Amniotic stem cell (primary cell): ENCODE measurements at places on chromosomes 16 and 17.

DNA sequence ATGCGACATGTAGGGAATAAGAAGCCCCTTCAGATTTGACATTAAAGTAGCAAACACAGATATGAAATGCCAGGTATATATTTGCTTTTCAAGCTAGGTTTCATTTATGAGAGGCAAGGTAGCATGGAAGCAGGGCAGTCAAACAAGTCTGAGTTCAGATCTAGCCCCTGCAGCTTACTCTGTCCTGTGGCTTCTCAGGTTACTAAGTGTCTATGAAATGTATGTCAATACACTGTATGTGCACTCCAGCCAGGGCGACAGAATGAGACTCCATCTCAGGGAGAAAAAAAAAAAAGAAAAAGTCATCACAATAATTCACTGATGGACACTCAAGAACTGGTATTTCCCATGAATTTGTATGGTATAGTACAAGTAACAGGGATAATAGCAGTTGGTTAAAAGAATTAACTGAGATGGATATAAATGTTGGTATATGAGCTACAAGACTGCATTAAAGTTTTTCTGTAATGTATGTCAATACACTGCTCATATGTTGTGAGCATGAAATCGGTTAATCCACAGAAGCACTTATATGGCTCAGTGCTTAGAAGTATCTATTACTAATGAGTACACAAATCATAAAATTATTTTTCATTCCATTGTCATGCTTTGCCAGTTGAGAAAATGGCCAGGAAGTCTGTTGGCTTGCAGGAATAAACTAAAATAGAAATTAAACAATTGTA is 2.9 kb upstream of the WSB1 start:
- no peak for DNase-seq

- DNase-seq = no peak
Measured at GRCh38 chr17:49963626-49964302, 5.2 kb upstream of the DLX4 start.

- no peak for DNase-seq
Measured at GRCh38 chr16:21994856-21995465, 6.0 kb downstream of the PDZD9 start.

DNA sequence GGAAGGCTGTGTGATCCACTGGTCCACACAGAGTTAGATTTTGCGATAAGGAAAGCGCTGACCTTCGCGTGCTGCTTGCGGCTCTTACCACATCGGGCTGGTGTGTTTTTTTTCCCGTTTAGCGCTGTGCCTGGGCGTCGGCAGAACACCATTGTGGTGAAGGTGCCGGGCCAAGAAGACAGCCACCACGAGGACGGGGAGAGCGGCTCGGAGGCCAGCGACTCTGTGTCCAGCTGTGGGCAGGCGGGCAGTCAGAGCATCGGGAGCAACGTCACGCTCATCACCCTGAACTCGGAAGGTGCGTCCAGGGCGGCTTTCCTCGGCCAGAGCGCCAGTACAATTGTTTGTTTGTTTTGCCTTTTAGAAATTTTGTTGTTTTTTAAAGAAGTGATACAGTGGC is 54.7 kb downstream of the BANP start:
- DNase-seq = no peak

- DNase-seq = no peak
Measured at GRCh38 chr16:87801679-87802259, 36.0 kb upstream of the KLHDC4 start.

DNA sequence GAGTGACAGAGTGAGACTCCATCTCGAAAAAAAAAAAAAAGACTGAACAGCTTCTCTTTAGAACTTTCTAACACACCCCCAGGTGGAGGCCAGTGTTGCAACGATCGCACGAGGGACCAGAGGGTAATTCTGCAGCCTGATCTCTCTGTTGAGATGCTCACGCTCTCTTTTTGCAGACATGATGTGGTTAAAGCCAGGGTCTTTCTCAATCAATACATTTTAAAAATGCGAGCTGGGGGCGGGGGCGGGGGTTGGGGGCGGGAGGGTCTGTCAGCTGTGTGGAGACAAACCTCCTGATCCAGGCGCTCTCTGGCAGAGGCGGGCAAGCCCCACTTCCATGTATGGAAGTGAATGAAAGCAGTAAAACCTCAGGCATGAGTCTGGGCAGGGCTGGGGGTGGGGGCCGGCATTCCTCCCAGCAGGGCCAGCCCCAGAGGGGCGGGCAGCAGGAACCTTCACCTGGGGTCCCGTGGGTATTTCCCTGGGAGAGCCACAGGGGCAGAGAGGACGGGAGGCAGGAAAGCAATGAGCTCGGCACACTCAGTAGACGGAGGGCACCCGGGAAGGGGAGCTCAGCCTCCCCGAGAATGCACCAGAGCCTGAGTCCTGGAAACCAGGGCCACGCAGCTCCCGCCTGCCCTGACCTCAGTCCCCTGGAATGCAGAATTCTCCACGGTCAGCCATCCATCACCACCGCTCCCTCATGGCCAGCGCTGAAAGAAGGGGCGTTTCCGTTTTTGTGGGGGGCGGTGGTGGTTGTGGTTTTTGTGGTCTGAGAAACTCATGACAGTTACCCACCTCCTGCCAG is 28.0 kb downstream of the NXN start:
- DNase-seq = peak; percentile 81

DNA sequence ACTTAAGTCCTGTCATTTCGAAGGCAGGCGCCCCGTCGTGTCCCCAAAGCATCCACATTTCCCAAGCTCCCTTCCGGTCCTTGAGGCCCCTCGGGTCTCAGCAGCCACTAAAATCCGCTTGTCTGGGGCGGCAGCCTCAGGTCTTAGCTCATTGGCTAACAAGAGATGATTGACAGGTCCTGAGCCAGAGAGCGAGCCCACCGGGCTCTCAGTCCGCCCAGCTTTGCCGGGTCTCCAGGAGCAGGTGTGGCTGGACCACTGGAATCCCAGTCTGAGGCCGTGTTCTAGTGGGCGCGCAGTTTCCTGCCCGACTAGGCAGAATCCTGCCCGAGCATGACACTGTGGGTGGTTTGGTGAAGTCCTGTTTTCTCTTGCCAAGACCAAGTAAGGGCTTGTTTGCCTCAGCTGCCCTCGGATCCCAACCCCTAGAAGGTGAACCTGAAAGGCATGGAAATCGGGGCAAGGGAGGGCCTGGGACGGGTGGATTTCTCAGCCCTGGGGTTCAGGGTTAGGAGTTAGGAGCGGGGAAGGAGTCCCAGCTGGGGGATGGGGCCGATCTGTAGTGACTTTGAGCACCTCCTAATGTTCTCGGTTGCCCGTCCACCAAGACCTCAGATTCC is 42.8 kb downstream of the MRC2 start:
- no peak for DNase-seq

GRCh38 chr17:15910791-15911190 is 34.1 kb upstream of the ADORA2B start:
- no peak for DNase-seq

DNA sequence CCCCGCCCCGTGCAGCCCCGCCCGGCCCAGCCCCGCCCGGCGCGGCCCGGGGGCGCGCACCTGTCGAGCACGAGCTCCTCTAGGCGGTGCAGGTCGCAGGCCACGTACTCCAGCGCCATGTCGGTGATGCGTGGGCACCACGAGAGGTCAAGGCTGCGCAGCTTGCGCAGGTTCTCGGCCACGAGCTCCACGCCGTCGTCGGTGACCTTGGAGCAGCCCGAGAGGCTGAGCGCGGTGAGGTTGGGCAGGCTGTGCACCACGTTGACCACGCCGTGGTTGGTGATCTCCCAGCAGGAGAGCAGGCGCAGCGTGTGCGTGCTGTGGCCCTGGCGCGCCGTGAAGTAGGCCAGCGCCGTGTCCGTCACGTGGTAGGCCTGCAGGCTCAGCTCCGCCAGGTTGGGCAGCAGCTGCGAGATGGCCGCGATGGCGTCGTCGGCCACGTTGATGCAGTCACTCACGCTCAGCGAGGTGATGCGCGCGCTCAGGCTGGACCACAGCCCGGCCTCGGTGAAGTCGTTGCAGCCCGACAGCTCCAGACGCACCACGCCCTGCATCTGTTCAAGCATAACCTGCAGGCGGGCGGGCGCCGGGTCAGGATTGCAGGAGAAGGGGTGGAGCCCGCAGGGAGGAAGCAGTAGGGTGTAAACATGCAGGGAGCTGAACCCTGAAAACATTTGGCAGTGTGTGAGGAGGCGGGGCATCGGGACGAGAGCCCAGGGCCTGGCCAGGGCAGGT is 5.3 kb upstream of the WDR24 start:
- no peak for DNase-seq

DNA sequence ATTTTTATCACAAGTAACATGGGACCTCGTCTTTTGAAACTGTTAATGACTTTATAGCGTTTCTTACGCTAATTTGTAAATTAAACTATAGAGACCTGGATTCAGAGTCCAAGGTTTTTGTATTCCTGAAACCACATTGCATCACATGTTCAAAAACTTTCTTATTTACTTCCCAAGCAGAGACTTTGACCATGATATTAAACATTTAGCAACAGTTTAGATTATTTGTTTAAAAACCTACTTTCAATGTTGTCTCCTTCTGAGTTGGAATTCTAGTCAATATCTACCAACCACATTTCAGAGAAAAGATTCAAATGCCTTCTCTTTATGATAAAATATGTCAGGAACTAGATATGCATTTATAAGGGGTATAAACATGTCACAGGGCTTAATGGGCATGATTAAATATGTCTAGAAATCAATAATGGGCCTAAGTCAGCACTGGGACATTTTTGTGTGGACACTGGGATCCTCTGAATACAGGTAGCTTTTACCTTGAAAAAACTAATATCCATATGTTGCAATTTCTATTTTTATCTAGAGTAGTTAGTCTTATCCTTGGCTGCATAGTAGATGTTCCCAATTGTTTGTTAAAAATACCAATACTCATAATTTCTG is 6.3 kb upstream of the APOH start:
- no peak for DNase-seq

GRCh38 chr16:386641-387156 is 4.9 kb upstream of the PGAP6 start:
- DNase-seq = no peak

DNA sequence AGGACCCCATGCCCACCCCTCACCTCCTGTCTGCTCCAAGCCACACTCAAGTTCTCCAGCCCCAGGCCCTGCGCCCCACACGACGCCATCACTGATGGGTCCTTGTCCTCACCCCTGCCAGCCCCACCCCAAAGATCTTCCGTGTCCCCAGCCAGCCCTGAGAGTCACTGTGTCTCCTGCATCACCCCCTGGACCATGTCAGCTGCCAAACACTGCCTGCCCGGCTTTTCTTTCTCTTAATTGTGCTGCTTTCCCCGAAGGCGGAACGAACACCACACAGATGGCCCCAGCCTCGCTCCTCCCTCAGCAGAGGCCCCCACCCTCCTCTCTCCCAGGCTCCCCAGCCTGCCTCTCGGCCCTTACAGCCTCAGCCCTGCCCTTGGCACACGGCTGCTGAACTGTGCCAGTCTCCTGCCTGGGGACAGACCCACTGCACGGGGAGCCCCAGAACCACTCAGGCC is 4.8 kb upstream of the GAA start:
- DNase-seq = no peak

GRCh38 chr16:56941092-56941491 is 9.2 kb downstream of the HERPUD1 start:
- no peak for DNase-seq

DNA sequence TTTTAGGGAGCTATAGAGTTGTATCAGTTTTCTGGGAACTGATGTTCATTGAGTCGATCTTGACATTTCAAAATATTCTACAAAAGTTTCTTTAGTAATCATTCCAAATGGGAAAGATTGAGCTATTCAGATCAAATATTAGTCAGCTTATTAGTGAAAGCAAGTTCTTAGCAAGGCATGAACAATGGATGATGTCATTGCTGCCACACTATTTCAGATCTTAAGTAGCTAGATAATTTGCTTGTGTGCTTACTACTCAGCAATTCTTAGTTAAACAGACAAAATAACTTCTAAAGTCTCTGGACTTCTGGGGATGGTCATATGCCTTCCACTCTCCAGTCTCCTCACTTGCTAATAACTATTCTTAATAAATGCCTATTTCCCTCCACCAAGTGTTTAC is 69.0 kb upstream of the CDH8 start:
- no peak for DNase-seq

GRCh38 chr17:83171661-83172060 is 92.3 kb downstream of the METRNL start:
- no peak for DNase-seq
